Ecto neural progenitor cell (in vitro differentiated cells): ENCODE measurements at places on chromosomes 12 and 14.
A peak's percentile ranks its signal among the peaks of the same experiment; 100 is the strongest.

DNA sequence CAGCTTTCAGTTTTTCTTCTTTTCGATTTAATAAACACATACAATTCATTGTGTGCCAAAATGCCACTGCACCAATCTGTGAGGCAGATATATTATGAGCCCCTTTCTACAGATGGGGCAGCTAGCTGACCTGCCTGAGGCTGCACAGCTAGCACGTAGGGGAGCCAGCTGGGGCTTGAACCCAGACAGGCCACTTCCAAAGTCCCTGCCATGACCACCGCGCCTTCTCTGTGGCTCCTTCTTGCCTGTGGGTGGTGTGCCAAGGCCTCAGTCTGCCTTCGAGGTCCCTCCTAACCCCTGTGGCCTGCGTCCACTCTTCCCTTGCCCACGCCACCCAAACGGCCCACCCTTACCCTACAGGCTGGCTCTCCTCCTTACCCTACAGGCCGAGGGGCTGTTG lies 16.2 kb downstream of the FAM222A start:
- DNase-seq = no peak

GRCh38 chr14:95547272-95547625 lies 12.4 kb downstream of the GLRX5 start:
- DNase-seq = no peak

DNA sequence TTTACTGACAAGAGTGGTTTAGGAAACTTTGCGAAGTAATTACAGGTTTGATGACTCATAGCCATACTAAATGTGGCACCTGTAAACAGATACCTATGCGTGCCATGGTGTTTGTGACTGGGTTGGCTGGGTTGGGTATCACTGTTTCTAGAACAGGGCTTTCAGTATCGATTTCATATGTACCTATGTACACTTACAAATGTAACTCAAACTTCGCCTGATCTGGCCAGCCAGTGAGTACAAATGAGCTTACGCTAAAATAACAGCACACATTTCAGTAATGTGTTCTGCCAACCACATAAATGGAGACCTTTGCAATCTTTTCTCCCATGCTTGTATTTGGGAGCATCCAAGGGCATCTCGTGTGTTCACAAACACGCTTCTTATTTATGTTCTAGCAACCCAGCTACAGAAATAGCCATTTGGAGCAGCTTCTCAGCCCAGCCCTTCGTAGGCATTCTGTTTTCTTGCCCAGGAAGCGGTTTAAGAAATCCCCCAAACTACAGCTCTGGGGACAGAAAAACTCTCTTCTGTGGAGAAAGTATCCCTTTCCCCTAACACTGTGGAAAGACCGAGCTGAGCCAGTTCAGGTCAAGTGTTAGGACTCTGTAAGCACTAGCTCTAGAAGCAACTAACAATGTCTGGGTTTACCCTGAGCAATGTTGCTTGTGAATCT lies 42.3 kb upstream of the MDM1 start:
- DNase-seq = peak; percentile 43

DNA sequence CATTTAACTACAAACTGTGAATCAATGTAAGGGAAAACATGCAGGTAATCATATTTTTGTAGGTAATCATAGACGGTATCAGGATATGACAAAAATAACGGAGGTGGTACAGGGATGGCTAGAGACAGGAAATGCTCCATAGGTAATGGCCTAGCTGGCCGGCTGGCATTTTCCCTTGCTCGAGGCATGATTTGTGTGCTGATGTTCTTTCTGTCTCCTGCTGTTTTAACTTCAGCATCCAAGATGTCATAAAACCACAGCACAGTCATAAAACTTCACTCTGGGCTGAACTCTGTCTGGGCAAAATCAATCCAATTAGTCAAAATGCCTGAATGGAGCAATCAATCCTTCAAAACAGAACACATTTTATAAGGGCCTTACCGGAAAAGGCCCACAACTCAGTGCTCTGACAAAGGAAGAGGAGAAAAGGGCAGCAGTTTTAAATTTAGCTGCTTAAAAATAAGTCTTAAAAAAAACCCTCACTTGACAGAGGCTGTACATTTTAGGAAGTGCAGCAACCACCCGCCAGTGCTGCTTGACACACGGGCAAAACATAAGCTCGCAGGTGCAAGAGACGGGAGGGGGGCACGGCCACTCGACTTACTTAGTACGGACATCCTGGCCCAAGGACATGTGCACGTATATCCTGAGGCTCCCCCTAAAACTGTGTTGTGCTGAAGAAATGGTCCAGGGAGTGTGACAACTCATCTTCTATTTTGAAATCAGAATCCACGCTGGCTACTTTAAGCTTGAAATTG lies 40.5 kb upstream of the GPR68 start:
- DNase-seq = no peak

DNA sequence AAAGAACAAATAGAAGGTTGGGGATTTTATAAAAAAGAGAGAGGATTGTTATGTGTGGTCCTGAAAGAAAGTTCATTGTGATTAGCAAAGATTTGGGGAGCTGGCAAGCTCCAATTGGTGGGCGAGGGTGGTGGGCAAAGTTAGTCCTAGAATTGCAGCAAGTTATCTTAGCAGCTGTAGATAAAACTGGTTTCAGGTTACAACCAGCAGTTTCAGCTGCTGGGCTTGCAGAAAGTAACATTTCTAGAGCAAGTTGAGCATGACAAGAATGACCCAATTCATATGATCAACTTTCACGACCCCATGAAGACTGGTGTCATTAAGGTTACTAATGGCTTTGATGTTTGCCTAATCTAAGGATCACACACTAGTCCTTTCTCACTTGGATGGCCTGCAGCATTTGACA lies 177.9 kb upstream of the NUDT4 start:
- DNase-seq = no peak

GRCh38 chr12:59004456-59004855 lies 84.2 kb upstream of the LRIG3 start:
- no peak for DNase-seq

DNA sequence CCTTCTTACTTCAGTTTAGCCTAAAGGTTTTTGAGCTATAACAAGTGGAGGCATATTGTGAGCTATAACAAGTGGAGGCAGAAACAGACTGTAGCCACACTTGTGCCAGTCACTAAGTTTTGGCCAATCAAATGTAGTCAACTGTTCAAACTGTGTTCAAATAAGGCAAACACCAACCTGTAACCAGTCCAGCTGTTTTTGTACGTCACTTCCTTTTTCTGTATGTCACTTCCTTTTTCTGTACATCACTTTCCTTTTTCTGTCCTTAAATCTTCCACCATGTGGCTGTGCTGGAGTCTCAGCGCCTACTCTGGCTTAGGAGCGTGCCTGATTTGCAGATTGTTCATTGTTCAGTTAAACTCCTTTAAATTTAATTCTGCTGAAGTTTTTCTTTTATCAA lies 79.7 kb downstream of the FUT8 start:
- no peak for DNase-seq

DNA sequence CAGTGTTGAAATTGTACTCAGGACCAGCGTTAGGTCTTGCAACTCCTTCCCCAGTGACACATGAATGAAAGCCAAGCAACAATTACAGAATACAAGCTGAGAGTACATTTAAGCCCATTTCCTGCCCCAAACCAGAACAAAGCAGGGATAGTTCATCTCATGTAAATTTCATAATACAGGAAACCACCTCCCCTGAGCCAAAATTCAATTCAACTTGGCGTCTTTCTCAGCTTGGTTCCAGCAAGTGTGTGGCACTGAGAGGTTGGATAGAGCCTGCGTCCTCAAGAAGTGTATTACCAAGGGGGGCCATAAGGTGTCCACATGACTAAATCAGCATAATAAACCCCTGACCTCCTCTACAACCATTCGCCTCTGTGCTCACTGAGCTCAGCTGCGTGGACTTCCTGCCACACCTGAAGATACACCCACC lies 278.9 kb upstream of the CRY1 start:
- DNase-seq = no peak

DNA sequence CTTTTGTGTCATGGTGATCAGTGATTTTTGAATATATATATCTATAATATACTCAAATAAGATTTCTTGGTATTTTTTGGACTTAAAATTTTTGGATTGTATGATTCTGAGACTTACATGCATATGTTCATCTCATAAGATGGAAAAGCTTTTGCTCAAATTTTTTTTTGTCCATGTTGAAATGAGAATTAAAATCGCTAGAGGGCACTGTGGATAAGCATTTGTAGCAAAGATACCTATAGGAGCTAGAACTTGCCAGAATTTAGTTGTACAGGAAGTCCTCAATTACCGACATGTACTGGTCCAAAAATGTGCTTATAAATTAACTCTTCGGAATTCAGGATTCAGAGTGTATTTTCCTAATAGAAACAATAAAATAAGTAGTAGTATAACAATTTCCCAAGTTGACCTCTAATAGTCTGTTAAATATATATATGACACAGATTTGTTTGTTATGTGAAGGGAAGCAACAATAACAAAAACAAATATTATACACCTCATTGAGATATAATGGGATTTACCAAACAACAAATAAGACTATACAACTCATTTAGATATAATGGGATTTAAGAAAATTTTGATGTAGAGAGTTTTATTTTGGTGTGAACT lies 179.6 kb downstream of the TMEM117 start:
- no peak for DNase-seq

- DNase-seq = no peak
These were observed 36.6 kb upstream of the CIT start for GRCh38 chr12:119913536-119914330.

DNA sequence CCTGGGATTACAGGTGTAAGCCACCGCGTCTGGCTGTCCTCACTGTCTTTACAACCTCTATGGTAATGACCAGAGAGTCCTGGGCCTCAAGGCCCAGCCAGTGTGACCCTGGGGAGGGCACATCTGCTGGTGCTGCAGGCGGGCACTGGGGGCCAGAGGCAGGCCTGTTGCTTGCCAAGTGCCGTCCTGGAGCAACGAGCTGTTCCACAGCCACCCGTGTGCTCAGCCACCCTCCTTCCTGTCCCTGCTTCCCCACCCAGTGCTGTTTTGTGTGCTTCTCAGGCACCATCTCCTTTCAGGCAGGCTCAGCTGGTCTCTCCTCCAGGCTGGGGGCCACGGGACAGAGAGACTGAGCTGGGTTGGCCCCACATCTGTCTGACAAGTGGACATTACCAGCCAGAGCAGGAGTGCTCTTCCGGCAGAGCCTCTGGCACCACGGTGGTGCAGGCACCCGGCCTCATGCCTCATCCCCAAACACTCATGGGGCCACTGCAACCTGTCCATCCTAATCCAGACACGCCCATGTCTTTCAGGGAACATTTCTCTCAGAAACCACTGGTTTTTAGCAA lies 9.0 kb downstream of the SLC25A47 start:
- no peak for DNase-seq

GRCh38 chr12:95648990-95649791 lies 97.9 kb upstream of the USP44 start:
- no peak for DNase-seq

DNA sequence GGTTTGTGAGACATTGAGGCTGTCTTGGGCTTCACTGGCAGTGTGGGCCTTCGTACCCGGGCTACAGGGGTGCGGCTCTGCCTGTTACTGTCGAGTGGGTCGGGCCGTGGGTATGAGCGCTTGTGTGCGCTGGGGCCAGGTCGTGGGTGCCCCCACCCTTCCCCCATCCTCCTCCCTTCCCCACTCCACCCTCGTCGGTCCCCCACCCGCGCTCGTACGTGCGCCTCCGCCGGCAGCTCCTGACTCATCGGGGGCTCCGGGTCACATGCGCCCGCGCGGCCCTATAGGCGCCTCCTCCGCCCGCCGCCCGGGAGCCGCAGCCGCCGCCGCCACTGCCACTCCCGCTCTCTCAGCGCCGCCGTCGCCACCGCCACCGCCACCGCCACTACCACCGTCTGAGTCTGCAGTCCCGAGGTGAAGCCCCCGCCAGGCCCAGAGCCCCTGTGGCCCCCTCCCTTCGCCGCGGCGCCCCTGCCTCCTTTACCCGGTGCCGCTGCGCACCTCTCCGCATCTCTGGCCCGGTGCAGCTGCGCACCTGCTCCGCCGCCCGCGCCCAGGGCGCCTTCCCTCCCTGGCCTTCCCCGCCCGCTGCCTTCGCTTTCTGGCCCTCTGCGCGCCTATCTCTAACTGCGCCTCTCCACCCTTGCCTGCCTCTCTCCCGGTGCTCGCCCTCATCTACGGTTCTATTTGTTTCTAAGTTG lies at the start of gene ENO2:
Gene ENO2, plus strand, starts transcription at position 335 of the 701 bp plus-strand sequence. CDS start 1,253 bp downstream, outside the sequence.
- peak; percentile 85 for DNase-seq

DNA sequence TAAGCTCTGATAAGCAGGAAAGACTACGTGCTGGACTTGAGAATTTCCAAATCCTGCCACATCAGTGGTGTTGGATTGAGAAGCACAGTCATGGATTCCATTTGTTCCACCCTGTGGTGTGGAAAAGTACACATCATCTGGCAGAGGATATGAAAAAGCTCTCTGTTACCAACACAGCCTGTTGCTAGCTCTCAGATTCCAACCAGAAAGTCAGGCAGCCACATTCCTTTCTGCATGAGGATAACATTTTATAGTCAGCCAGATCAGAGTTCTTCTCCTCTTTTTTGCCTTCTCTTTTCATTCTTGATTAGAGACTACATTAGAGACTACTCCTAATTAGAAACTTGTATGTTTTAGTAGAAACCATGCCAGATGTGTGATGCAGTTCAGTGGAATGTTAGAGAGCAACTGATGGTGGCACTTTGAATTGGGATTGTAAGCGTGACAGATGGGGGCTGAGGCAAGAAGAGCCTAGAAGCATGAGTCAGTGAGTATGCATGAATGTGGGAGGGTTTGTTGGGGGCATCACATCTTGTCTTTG lies 61.2 kb upstream of the STXBP6 start:
- DNase-seq = no peak

DNA sequence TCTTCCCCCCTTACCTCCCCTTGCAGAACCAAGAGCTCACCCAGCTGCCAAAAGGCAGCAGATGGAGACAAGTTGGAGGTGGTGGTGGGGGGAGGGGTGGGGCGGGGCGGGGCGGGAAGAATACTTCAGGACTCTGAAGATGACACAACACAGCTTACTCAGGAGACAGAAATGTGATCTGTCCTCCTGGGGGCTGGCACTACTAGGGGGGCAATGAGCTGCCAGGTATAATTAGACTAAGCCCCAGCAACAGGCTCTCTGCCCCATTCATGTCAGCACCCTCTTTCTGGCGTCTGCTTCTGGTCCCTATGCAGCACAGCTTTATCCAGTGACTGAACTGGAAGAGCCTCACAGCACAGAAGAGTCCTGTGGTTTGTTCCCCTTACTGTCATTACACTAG lies 407.0 kb downstream of the MED13L start:
- no peak for DNase-seq

GRCh38 chr12:51534216-51535074 lies 56.6 kb upstream of the SCN8A start:
- no peak for DNase-seq

- DNase-seq = no peak
These were observed 57.2 kb downstream of the ATF7IP start for GRCh38 chr12:14422516-14423230.

GRCh38 chr12:116053479-116054200 lies 223.9 kb downstream of the MED13L start:
- no peak for DNase-seq

DNA sequence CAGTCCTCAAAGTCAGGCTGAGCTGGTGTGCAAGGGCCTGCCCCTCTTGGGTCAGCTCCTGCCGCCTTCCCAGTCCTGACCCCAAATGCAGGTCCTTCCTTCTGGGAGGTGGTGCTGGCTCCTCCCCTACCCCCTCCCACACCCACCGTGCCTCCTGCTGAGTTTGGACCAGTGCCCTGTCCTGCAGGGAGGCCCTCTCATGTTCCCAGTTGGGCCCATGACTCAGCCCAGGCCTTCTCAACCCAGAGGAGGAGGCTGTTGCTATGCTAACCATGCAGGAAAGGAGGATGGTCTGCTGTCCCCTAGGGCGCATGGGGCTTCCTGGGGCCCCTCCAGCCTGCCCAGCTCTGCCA lies 4.4 kb downstream of the ZBTB42 start:
- DNase-seq = no peak

GRCh38 chr14:24304019-24304387 lies 3.8 kb downstream of the CIDEB start:
- no peak for DNase-seq

- no peak for DNase-seq
These were observed 5.4 kb downstream of the FOS start for GRCh38 chr14:75283833-75284563.
